Sigmoid colon (tissue), 7 donors: ENCODE measurements at places on chromosomes 13 and 19. TPM values are rescaled to one million over a fixed set of nuclear protein-coding genes. Genes with fewer than 3 reads are reported as not detected.
A peak's percentile ranks its signal among the peaks of the same experiment; 100 is the strongest.

DNA sequence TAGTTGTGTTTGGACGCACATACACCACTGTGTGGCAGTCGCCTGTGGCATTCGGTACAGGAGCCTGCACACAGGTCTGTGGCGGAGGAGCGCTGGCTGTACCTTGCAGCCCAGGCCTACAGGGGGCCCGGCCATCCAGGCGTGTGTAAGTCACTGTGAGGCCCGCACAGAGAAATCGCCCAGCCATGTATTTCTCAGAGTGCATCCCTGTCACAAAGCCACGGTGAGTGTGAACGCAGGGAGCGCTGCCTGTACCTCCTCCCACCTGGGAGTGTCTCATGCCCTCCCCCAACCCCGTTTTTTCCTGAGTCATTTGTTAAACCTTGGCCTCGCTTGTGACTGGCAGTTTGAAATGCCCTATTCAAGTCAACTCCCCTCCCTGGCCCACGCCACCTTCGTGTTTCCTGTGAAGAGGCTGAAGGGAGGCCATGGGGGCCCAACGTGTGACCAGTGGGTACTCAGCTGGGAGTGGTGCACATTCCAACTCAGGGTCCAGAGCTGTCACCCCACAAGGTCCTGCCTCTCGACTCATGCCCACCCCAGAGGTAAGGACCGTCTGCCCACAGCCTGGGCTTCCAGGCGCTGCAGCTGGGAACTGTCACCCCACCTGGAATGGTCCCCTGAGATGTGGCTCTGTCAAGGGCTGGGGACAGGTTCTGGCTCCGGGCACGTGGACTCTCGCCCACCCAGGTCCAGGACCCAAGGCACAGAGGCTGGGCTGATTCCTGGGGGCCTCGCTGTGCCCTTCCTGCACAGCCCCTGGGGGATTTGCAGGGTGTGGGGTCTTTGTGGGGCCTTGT lies 11.6 kb upstream of the RASA3 start:
- H3K27ac ChIP-seq: peak overlapping the region; percentile 56
- H3K4me3 ChIP-seq: no peak overlapping the region
- no peaks in the 10 kb centered on the region for H3K36me3 ChIP-seq
- peak; percentile 48 for DNase-seq
- H3K27me3 ChIP-seq: no peaks in the 10 kb centered on the region
- no peaks in the 10 kb centered on the region for H3K4me1 ChIP-seq

DNA sequence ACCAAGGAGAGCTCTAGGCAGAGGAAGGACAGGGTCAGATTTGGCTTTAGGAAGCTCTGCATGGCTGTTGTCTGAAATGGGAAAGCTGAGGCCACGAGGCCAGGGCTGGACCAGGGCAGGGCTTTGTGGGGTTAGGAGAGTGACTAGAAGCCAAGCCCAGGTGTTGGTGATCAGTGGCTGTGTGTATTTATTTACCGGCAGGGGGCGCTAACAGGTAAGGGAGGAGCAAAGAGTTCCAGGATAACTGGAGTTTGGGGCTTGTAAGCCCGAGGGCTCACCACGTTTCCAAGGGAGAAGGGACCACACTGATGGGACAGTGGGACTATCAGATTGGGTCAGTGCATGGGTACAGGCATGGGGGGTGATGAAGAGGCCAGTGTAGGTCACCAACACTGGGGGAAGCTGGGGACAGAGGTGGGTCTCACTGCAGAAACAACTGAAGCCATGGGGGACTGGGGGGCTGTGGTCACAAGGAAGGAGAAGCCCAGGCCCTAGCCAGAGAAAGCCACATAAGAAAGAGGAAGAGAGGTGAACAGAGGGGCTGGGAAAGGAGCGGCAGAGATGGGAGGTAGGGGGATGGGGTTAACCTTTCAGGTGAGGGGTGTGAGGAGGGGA lies 3.9 kb downstream of the TMEM147 start:
- no peaks in the 10 kb centered on the region for H3K27me3 ChIP-seq
- peaks cover 24% of the 10 kb centered on the region for H3K4me1 ChIP-seq
- no peaks in the 10 kb centered on the region for H3K36me3 ChIP-seq
- no peak overlapping the region for H3K4me3 ChIP-seq
- H3K27ac ChIP-seq: no peak overlapping the region
- no peak for DNase-seq

GRCh38 chr13:28145049-28145448 lies 6.7 kb downstream of the PAN3 start:
- H3K4me1 ChIP-seq: peaks cover 24% of the 10 kb centered on the region
- DNase-seq: no peak
- H3K27me3 ChIP-seq: no peaks in the 10 kb centered on the region
- H3K4me3 ChIP-seq: no peak overlapping the region
- no peaks in the 10 kb centered on the region for H3K36me3 ChIP-seq
- no peak overlapping the region for H3K27ac ChIP-seq

DNA sequence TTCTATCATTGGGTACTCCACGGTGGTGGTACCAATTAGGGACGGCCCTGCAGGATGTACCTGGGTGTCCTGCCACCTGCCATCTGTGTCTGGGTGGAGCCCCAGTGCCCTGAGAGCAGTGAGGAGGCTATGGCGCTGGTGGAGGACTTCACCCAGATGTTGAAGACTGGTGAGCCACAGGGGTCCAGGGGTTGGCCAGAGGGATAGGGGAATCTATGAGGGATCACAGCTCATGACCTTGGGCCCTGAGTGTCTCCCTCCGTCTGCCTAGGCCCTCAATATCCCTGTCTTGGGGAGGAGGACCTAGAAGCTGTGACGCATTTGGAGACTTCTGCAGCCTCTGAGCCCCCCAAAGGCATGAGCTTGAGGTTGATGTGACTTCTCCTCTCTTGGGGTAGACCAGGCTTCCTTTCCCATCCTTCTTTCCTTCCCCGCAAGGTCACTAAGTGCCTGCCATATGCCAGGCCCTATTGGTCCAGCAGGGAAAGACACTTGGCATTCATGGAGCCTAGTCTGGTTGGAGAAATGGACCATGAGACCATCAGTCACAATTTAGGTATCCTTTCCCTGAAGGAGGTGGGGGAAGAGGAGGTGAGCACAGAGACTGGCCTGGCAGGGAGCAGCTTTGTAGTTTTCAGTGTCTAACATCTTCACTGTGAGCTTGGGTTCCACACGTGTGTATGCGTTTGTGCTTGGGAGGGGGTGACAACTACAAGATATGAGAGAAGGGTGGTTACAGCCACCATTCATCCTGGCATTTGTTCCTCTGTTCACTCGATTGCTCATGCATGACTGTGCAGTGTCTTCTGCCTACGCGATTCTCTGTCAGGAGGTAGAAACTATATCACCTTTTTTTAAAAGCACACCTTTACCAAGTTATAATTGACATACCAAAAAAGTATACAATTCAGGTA lies 5.1 kb upstream of the MZF1 start:
- no peaks in the 10 kb centered on the region for H3K4me1 ChIP-seq
- DNase-seq: peak; percentile 45
- peak overlapping the region; percentile 18 for H3K27ac ChIP-seq
- no peak overlapping the region for H3K4me3 ChIP-seq
- H3K36me3 ChIP-seq: no peaks in the 10 kb centered on the region

- H3K4me1 ChIP-seq: no peaks in the 10 kb centered on the region
- no peaks in the 10 kb centered on the region for H3K27me3 ChIP-seq
- H3K36me3 ChIP-seq: no peaks in the 10 kb centered on the region
- no peak overlapping the region for H3K27ac ChIP-seq
Measured at GRCh38 chr13:100209857-100210825, 121.2 kb downstream of the PCCA start.

DNA sequence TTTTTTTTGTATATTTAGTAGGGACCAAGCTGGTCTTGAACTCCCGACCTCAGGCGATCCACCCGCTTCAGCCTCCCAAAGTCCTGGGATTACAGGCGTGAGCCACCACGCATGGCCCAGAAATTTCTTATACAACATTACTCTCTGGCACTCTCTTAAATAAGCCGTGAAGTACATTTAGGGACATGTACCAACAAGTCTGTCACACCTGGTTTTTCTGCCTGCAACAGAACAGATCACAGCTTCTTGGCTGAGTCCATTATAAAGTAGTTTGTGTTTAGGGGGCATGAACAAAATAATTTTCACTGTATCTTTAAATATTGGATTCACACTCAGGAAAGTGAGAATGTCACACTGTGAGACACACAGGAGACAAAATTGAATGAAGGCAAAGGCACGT lies 1567.3 kb downstream of the SLITRK5 start:
- no peak overlapping the region for H3K27ac ChIP-seq
- H3K4me3 ChIP-seq: no peak overlapping the region
- no peaks in the 10 kb centered on the region for H3K4me1 ChIP-seq
- no peaks in the 10 kb centered on the region for H3K27me3 ChIP-seq
- no peaks in the 10 kb centered on the region for H3K36me3 ChIP-seq
- DNase-seq: no peak

GRCh38 chr19:38849860-38850435 lies at the start of gene HNRNPL:
Gene HNRNPL, minus strand, starts transcription at chr19:38849986. Its CDS starts 20 bp downstream, at chr19:38849966.
- peak within 1 kb of the TSS; percentile 98 for H3K4me3 ChIP-seq
- H3K27me3 ChIP-seq: no peaks in the 10 kb centered on the region
- peaks cover 26% of the 10 kb centered on the region for H3K36me3 ChIP-seq
- H3K27ac ChIP-seq: peak within 1 kb of the TSS; percentile 100

- no peaks in the 10 kb centered on the region for H3K36me3 ChIP-seq
- no peak overlapping the region for H3K4me3 ChIP-seq
- H3K4me1 ChIP-seq: no peaks in the 10 kb centered on the region
- no peak for DNase-seq
Measured at GRCh38 chr13:109647053-109647452, 139.3 kb downstream of the IRS2 start.

- no peaks in the 10 kb centered on the region for H3K36me3 ChIP-seq
- DNase-seq: no peak
- no peak overlapping the region for H3K27ac ChIP-seq
- no peaks in the 10 kb centered on the region for H3K4me1 ChIP-seq
- H3K27me3 ChIP-seq: no peaks in the 10 kb centered on the region
Measured at GRCh38 chr13:65057986-65058385, 2172.2 kb downstream of the PCDH9 start.

DNA sequence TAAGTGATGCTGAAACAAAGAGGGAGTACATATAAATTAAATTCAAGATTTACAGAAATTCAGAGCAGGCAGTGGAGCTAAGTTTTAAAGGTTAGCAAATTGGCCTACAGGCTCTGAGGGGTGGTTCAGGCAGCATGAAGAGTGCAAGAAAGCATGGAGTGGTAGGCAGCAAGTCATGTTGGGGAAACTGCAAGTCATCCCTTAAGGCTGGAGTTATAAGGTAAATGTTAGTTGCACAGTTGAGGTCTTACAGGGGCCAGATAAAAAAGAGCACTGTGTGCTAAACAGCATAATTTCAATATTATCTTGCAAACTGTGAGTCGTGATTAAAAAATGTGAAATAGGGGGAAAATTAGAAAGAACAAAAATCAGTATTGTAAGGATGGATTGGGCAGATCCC lies 106.2 kb downstream of the VWA8 start:
- H3K4me1 ChIP-seq: no peaks in the 10 kb centered on the region
- no peak for DNase-seq
- H3K4me3 ChIP-seq: no peak overlapping the region

- no peak for DNase-seq
- H3K4me1 ChIP-seq: no peaks in the 10 kb centered on the region
- H3K36me3 ChIP-seq: no peaks in the 10 kb centered on the region
Measured at GRCh38 chr13:26037302-26037701, 14.5 kb downstream of the SHISA2 start.

DNA sequence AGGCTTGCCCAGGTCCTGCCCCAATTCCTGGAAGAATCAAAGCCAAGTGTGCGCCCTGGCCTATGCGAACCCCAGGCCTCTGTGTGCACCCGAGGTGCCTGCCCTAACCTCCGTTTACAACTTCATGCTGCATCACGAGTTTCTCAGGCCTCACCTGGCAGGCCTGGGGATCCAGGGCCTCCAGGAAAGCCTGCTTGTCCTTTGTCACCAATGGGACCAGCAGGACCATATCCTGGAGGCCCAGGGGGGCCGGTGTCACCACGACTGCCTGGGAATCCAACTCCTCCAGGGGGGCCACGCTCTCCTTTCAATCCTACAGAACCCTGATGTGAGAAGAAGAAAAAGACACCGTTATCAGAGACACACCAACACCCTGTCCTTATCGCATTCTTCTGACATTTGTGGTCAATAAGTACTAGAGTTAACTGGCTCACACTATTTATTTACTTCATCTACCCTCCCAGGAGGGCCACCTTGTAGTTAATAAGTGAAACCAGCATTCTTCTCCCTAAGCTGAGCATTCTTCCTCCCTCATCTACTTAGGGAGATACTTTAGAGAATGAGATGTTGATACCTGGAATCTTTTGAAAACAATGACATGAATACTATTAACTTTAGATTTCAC lies 120.6 kb downstream of the COL4A1 start:
- no peak overlapping the region for H3K27ac ChIP-seq
- peaks cover 11% of the 10 kb centered on the region for H3K4me1 ChIP-seq
- H3K4me3 ChIP-seq: no peak overlapping the region
- DNase-seq: no peak
- H3K36me3 ChIP-seq: peaks cover 54% of the 10 kb centered on the region

- no peak overlapping the region for H3K4me3 ChIP-seq
- H3K27ac ChIP-seq: no peak overlapping the region
- DNase-seq: no peak
- H3K36me3 ChIP-seq: no peaks in the 10 kb centered on the region
- H3K27me3 ChIP-seq: no peaks in the 10 kb centered on the region
Measured at GRCh38 chr19:49080392-49080791, 4.9 kb upstream of the SNRNP70 start.

GRCh38 chr19:55443045-55443823 lies at the start of gene SHISA7:
Gene SHISA7, minus strand, starts transcription at chr19:55443300. Its CDS starts 437 bp downstream, at chr19:55442863.
- no peaks in the 10 kb centered on the region for H3K4me1 ChIP-seq
- peaks cover 65% of the 10 kb centered on the region for H3K27me3 ChIP-seq
- no peak within 1 kb of the TSS for H3K4me3 ChIP-seq
- no peak within 1 kb of the TSS for H3K27ac ChIP-seq
- no peak for DNase-seq

- no peak overlapping the region for H3K27ac ChIP-seq
- H3K27me3 ChIP-seq: peaks cover 37% of the 10 kb centered on the region
- no peak for DNase-seq
- H3K4me1 ChIP-seq: no peaks in the 10 kb centered on the region
Measured at GRCh38 chr19:33900817-33901216, 104.1 kb downstream of the KCTD15 start.

The ZNF320 gene
- total RNA-seq: 12.2 TPM

The RGS9BP gene
- 0.36 TPM for total RNA-seq

The CYSLTR2 gene
- 2.0 TPM for total RNA-seq

The FDX2 gene
- 25.2 TPM for total RNA-seq

The PEX11G gene
- 4.8 TPM for total RNA-seq

The GZMM gene
- not detected for total RNA-seq

The CYP4F2 gene
- total RNA-seq: not detected

The LYL1 gene
- total RNA-seq: 16.5 TPM

The CACNG7 gene
- not detected for total RNA-seq

The CERS1 gene
- 3.6 TPM for total RNA-seq
